ENCODE measurements at places on chromosomes 7 and 10. TPM values are rescaled to one million over a fixed set of nuclear protein-coding genes. Genes with fewer than 3 reads are reported as not detected.

SH2B2 gene
- total RNA-seq = 5.6 TPM

ASIC3 gene
- total RNA-seq = 5.9 TPM

THNSL1 gene
- total RNA-seq = 3.1 TPM

ZNF316 gene
- total RNA-seq = 20.5 TPM

RHEB gene
- 131 TPM for total RNA-seq

SLC12A9 gene
- total RNA-seq = 26.7 TPM

BAZ1B gene
- total RNA-seq = 61.0 TPM

CAMK2B gene
- total RNA-seq = not detected

KCND2 gene
- 0.30 TPM for total RNA-seq

CLRN3 gene
- total RNA-seq = not detected

LRRC17 gene
- total RNA-seq = 63.4 TPM

DNAH11 gene
- 0.43 TPM for total RNA-seq

VWA2 gene
- total RNA-seq = 0.25 TPM

DNA sequence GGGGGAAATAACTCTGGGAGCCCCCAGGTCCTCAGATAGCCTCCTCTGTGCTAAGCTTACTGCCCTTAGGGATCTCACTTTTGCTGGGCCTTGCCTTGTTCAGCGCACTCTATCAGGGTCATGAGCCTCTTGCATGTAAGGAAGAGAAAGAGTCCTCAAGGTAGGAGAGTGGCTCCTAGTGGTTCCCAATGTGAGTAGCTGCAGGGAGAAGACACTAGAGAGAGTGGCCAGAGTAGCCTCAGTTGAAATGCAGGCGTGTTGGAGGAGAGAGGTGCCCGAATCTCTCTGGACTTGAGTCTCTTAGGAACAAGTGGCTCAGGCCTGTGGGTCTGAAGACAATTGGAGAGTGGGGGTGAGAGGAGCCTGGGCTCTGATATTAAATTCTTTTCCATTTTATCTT is 94.3 kb upstream of the SORCS3 start:
- DNase-seq = no peak

GRCh38 chr7:36051501-36051900 is 101.6 kb upstream of the EEPD1 start:
- no peak for DNase-seq

DNA sequence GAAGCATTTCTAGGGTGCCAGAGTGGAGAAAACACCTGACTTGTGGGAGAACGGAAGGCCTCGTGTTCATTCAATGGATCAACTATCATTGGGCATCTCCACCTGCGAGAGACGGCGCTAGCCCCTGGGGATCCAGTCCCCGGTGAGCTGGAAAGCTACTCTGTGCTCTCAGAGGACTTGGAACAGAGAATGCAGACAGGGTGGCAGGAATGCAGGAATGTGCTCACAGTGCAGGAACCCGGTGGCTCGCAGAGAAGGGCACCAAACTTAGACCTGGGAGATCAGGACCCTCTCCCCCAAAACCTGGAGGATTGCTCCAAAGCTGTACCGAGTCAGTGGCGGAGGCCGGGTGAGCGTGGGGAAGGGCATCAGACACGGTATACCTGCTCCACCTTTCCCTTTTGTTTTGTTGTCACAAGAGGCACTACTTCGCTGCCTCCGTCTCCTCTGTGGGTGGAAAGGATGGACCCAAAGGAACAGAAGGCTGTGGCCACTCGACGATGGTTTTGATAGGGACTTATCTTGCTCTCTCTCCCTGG is 569.0 kb upstream of the C7orf33 start:
- DNase-seq = no peak

DNA sequence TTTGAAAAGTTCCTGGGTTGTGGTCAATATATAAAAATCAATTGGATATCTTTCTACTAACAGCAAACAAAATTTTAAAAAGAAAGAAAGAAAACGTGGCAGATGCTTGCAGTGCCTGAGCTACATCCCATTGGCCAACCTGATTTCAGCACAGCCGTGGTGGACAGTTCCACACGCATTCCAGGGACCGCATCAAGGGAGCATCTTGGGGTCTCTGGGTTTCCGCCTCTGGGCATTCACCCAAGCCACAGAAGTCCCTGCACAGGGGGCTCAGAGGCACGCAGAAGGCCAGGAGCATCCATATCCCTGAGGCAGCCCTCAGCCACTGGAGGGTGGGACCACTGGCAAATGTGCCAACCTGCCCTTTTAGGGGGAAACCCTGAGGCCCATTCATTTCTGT is 254.5 kb upstream of the RNF32 start:
- no peak for DNase-seq

DNA sequence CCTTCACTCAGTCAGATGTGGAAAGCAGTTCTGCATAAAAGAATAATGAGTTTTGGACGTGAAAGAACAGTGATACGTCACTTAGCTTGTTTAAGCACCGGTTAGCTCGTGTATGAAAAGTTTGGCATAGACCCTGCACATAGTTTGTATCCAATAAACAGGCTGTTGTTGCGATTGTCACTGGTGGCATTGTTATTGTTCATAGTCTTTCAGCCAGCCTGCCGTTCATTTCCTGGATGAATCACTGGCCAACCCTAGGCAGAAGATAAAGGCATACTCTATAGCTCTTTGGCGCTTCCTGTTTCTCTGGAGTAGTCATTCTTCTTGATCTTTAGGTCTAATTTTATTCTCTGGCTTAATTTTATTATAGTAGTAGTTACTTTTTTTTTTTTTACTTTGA is 57.8 kb upstream of the ANKRD30A start:
- DNase-seq = no peak

GRCh38 chr7:137642031-137642430 is 204.7 kb downstream of the DGKI start:
- no peak for DNase-seq

GRCh38 chr7:107847168-107847835 is 43.7 kb upstream of the DLD start:
- no peak for DNase-seq

DNA sequence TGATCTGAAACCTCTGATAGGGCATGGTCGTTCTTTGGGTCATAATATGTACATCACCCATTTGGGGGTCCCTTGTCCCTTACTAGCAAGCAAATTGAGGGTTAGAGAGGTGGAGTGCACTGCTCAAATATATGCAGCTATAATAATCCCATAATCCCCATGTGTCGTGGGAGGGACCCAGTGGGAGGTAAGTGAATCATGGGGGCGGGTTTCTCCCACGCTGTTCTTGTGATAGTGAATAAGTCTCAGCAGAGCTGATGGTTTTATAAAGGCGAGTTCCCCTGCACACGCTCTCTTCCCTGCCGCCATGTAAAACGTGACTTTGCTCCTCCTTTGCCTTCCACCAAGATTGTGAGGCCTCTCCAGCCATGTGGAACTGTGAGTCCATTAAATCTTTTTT is 262.7 kb downstream of the BMPER start:
- no peak for DNase-seq

- no peak for DNase-seq
Measured at GRCh38 chr7:55469271-55469681, 103.0 kb downstream of the VOPP1 start.

DNA sequence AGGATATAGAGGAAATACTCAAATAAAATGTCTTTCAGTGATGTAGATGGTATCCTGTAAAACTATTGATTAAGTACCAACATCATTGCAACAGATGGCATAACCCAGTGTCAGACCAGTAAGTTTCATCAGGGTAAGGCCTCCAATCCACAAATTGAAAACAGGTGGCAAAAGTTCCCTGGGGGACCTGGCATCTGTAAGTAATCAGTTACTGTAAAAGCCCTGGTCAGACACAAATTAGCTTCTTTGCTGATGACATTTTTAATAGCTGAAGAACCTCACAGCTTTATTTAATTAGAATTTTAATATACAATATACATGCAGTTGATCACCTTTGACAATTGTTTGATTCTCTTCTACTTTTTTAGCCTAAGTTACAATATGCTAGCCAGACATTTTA is 152.5 kb downstream of the PLXDC2 start:
- no peak for DNase-seq

- no peak for DNase-seq
Measured at GRCh38 chr10:36819781-36820180, 305.6 kb upstream of the ANKRD30A start.

DNA sequence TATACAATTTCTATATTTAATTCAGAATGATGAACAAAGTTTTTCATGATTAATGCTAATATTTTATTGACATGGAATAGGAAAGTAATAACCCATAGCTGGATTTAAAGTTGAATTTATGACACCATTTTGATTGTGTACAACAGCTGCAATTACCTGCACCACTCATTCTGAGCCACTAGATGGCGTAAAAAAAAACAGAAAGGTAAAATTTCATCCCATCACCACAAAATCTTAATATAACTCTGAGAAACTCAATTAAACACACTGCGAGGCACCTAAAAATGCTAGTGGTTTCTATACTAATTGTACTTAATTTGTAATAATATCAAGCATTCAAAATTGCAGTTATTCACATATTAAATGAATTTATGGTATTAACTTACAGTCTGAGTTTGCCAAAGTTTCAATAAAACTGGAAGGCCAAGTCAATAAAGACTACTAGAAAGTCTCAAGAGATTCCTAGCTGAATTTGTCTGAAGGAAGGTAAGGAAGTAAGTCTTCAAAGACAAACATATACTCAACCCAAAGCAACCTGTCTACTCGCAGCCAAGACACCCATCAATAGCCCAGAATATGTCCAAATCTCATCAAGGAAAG is 182.5 kb downstream of the SKAP2 start:
- DNase-seq = no peak

DNA sequence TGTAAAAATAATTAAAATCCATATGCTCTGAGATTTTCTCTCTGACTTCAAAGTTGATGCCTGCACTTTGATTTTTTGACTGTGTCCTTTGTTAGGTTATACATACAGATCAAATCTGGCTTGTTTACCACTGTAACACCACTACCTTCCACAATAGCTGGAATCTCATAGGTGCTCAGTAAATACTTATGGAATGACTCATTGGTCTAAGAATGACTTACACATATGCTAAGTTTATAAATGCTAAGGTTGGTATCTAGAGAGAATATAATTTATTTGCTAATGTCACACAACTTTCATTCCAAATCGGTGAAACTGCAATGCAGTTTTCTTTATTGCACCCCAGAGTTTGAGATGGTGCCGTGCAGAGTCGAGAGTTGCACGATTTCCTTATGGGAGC is 578.5 kb downstream of the SH2D4B start:
- DNase-seq = no peak

GRCh38 chr10:98402478-98402877 is 12.5 kb downstream of the PYROXD2 start:
- DNase-seq = no peak

- DNase-seq = no peak
Measured at GRCh38 chr7:156236936-156237599, 403.5 kb upstream of the RNF32 start.

- no peak for DNase-seq
Measured at GRCh38 chr10:1661859-1662437, 75.4 kb downstream of the ADARB2 start.

DNA sequence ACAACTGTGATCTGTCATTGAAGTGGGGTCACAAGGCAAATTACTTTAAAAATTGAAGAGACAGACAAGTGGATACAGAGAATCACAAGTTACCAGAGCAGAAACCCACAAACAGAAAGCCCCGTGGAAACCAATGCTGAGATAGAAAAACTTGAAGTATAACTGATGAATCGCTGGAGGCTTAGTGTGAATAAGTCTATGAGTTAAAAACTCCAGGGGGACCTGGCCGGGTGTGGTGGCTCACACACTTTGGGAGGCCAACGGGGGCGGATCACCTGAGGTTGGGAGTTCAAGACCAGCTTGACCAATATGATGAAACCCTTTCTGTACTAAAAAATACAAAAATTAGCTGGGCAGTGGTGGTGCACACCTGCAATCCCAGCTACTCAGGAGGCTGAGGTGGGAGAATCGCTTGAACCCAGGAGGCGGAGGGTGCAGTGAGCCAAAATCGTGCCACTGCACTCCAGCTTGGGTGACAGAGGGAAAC is 69.7 kb upstream of the ZNRF2 start:
- DNase-seq = no peak

DNA sequence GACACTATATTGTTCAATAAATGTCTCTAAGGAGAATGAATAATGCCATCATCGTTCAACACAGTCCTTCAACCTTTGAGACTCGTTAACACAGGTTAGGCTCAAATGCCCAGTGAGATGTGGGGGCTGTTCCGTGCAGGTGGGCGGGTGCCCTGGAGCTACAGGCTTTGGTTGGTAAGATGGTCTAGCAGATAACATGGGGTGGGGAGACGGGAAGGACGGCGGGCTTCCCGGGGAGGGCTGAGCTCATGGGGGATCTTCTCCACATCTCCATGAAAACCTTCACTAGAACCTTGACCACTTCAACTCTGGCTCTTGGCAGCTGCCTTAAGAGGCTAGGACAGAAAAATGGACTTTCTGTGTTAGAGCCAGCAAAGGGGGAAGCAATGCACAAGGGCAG is 134.1 kb upstream of the TCERG1L start:
- no peak for DNase-seq

DNA sequence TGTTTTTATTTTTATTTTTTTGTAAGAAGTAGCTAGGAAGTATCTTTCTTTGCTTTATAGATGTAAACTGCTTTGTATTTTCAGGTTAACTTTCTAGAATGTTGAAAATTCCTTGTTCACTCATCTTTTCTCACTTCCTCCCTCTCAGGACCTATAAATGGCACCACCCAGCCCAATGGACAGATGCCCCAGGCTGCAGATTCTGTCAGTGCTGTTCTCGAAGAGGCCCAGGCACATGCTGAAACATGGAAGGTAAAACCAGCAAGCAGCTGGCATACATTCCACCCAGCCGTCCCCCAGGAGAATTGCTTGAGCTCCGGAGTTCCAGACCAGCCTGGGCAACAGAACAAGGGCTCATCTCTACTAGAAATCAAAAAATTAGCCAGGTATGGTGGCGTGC is 47.1 kb upstream of the PDSS1 start:
- DNase-seq = no peak

GRCh38 chr10:26746061-26746460 is 48.6 kb downstream of the PDSS1 start:
- DNase-seq = no peak

DNA sequence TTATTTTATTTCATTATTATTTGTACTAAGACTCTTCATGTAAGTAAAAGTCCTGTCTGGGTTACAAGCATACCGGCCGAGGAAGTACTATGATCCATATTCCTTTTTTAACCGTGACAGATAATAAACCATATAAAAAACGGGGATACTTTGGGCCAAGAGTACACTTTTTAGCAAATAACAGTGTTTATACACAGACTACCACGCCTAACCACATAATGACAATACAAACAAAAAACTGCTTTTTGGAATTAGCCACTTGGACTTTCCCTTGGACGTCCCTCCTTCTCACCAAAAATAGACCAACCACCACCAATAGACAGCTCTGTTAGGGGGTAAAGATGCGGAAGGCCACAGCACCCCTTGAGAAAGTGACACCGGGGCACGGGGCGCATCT is 800 bp downstream of the MINDY3 start:
- no peak for DNase-seq

GRCh38 chr7:81801532-81801931 is 31.7 kb upstream of the HGF start:
- no peak for DNase-seq
